ENCODE measurements at places on chromosomes 3 and 15.

DNA sequence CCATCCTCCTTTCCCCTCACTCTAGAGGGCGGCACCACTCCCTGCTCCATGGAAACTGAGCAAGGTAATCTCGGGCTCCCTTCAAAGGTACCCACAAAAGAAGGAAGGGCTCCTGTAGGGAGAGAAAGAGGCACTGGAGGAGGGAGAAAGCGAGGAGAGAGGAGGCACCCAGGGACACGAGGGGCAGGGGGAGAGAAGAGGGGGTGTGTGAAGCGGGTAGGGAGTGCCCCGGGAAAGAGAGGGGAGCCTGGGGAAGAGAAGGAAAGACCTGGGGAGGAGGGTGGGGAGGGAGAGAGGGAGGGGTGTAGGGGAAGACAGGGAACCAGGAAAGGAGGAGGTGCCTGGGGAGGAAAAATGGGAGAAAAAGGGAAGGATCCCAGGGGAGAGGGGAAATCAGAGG is 523 bp downstream of the VILL start:
- DNase-seq: no peak

GRCh38 chr3:94269763-94270162 is 206.9 kb downstream of the NSUN3 start:
- DNase-seq: no peak

- DNase-seq: no peak
Measured at GRCh38 chr15:56040081-56041035, 46.9 kb upstream of the NEDD4 start.

DNA sequence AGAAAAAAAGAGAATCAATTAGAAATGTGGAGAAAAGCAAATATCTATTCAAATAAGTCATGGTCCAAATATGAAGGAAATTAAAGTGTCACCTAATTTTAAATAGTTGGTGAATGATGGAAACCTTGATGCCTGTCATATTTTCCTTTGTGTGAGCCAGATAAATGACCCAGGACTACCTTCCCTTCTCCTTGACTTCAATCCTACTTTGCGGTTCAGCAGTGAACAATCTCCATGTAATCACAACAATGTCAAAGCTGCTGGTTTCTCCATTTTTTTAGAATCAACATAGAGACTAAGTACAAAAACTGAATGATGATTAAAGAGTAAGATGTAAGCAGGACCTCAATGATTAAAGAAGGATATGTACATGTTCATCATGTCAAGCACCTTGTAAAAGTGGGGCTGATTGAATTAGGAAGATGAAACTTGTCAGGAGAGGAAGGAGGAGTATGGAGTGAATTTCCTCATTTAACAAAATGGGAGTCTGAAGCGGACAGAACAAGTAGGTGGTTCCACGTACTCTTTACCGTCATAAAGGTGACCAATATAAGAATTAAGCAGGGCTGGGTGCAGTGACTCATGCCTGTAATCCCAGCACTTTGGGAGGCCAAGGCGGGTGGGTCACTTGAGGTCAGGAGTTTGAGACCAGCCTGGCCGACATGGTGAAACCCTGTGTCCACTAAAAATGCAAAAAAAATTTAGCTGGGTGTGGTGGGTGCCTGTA is 43.1 kb downstream of the TRPM1 start:
- no peak for DNase-seq

DNA sequence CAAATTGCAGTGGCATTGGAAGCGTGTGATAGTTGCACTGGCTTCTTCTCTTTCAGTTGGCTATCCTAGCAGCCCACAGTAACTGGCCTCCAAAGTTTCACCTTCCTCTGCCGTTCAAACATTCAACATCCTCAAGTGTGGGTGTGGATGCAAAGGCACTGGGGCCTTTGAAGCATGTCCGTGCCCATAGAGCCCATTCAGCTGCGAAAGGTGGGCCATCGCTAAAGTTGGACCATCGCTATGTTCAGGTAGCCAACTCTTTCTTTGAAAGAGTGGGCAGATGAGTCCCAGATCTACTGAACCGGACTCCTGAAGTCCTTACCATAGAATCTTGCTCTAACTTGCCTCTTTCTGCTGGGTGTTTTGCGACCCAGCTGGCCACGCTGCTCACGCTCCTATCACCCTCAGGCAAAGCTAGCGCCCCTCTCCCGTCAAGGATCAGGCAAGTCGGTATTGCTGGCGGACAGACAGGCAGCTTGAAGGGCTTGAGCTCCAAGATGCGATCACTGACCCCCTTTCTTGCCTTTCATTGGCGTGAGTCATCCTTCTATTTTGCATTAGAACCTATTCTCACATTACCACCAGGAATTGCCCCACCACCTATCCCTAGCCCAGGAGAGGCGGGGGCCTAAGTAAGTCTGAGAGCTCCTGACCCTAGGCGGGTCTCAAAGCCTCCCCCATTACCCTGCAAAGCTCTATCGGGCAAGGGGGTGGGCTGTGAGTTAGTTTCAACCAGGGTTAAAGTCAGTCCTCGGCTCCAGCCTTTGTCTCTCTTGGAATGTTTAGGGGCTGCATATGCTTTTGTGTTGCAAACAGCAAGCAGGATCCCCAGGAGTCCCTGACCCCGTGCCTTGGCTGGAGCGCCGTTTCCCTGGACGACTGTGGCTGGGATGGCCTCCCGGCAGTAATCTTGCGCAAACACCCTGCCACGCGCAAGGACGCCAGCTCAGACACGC is 28.7 kb downstream of the ZIC4 start:
- no peak for DNase-seq

- DNase-seq: no peak
Measured at GRCh38 chr3:144178607-144179006, 207.0 kb downstream of the DIPK2A start.

- no peak for DNase-seq
Measured at GRCh38 chr15:50906954-50907600, 1.4 kb upstream of the AP4E1 start.

DNA sequence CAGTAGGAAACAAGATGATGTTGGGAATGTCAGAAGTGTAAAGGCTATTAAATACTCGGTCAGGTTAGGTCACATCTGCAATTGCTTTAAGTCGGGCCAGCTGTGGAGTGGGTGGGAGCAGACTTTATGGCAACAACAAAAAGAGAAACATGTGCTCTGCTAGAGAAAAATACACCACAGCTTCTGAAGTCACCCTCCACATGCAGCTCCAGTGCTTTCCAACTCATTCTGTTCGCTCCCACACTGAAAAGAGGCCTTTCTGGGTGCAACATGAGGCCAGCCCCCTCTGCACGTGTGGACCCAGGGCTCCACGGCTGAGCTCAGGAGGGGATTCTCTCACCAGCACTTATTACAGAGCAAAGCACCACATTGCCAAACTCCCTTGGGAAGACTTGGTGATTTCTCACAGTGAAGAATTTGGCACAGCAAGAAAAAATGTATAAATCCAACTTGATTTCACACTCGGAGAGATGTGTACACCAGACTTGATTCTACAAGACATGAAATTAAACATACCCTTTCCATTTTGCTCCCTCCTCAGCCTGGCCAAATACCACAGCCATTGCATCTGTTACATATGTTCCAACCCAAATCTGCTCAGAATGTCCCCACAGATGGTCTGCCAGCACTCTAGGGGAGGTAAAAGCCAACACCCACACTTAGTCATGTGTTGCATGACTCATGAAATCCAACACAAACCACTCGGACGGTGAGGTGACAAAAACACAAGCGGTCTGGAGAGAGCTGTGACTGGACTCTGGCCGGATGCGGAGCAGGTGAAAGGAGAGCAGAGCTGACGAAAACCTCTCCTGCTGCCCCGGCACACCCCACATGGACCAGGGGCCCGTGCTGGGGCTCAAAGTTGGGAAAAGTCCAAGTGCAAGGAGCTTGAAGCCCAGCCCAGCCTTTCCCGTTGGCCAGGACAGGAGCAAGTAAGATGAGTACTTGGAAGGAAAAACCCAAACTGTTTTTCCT is 74.6 kb downstream of the ITGB5 start:
- DNase-seq: peak; percentile 74

- DNase-seq: peak; percentile 47
Measured at GRCh38 chr3:15557511-15557946, 36.0 kb upstream of the COLQ start.

DNA sequence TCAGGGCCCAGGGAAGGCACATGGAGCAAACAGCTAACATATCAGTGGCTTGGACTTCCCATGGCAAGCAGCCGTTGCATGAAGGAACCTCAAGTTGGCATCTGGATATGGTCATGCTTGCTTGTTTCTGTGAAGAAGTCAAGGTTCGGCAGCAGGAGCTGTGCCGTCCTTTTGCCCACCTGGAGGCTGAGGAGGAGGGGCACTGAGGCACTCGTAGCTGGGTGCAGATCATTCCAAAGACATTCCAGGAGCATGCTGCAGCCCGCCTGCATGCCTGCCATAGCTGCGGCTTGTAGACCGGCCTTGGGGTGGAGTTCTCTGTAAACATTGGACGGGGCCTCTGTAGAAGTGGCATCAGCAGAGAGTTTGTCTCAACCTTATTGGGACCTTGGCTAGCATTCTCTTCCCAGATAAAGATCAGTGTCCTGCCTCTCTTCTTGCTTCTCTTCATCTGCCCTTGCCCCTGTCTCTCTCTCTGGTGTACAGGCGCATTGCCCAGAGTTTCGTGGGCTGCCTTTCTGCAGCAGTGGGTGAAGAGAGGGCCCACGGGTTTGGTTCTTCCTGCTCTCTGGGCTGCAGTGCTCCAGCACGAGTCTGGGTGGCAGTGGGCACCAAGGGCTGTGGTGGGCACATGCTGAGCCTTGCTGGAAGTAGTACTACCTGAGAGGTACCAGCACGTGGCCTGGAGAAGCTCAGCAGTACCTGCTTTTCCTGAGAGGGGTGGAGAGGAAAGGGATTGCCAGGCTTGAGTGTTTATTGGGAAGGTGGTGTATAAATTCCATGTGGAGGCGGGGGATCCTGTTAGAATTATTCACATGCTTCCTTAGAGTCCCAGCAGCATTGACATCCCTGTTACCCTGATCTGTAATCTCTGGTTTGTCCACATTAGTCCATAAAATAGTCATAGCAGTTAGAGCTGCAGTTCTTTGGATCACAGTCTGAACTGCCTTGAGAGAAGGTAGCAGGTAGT is 49.4 kb downstream of the CHCHD6 start:
- no peak for DNase-seq

- DNase-seq: no peak
Measured at GRCh38 chr3:127834771-127835170, 12.5 kb upstream of the MGLL start.

DNA sequence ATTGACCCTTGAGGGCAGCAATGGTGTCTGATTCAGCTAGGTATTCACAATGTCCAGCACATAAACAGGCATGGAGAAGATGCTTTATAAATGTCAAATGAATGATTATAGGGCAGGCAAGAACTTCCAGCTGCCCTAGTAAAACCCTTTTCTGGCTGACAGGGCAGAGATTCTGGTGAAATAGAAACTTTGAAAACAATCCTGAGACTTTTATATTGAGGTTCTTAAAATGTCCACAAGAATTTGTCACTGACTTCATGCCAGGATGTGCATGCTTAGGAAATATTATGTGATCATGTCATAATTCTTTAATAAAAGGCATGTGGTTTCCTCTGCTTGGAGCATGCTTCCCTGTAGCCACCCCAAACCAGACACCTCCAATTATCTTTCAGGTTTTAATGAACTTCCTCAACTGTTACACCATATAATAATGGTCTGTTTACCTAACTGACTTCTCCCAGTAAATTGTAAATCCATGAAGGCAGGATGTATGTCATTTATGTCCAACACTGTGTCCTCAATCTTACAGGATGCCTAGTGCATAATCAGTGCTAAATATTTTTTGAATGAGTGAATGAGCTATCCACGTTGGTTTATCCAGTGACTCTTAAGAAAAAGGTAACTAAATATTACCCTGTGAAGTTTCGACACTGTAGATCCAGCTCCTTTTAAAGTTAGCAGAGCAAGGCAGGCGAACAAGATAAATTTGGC is 43.4 kb upstream of the CLRN1 start:
- no peak for DNase-seq

- no peak for DNase-seq
Measured at GRCh38 chr3:171064461-171064860, 37.9 kb upstream of the SLC2A2 start.

- no peak for DNase-seq
Measured at GRCh38 chr15:69272139-69272538, 26.6 kb upstream of the PAQR5 start.

GRCh38 chr3:47646362-47646761 is 67.7 kb upstream of the CSPG5 start:
- no peak for DNase-seq

GRCh38 chr3:49718858-49719213 is 648 bp downstream of the AMIGO3 start:
- peak; percentile 71 for DNase-seq

DNA sequence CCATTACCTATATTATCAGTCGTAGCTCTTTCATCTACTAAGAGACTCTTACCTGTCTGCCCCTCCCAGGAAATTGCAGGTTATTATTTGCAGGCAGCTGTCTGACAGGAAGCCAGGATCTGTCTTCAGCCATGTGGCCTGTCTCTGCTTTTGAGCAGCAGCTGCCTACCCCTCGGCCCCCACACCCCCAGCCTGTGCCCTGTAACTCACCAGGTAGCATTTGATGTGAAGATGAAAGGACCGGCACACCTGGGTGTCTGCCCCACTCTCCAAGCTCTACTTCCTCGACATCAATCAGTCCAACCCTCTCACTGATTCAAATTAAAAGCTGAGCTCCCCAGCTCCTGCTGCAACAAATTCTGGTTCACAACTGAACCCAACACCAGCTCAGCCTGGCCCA is 197.2 kb upstream of the CTNNB1 start:
- no peak for DNase-seq

- DNase-seq: no peak
Measured at GRCh38 chr15:75369897-75370581, 1.6 kb upstream of the MAN2C1 start.
